NCI-H1417 (cell line): ENCODE measurements at places on chromosomes 5 and 9.
A peak's percentile ranks its signal among the peaks of the same experiment; 100 is the strongest.

DNA sequence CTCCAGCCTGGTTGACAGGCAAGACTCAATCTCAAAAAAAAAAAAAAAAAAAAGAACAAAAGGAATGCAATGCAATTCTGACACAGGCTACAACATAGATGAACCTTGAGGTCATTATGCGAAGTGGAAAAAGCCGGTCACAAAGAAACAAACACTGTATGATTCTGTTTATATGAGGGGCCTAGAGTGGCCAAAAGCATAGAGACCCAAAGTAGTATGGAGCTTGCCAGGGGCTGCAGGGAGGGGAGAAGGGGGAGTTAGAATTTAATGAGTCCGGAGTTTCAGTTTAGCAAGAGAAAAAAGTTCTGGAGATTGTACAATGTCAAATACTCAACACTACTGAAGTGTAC, 33.2 kb upstream of the ASS1 start:
- DNase-seq = no peak

- no peak for DNase-seq
These were observed at the start of gene BHMT for GRCh38 chr5:79111387-79111959. Gene BHMT (plus strand): TSS chr5:79111809. CDS start chr5:79111886, 77 bp downstream.

GRCh38 chr9:270657-271237, 56.1 kb downstream of the DOCK8 start:
- DNase-seq = no peak

DNA sequence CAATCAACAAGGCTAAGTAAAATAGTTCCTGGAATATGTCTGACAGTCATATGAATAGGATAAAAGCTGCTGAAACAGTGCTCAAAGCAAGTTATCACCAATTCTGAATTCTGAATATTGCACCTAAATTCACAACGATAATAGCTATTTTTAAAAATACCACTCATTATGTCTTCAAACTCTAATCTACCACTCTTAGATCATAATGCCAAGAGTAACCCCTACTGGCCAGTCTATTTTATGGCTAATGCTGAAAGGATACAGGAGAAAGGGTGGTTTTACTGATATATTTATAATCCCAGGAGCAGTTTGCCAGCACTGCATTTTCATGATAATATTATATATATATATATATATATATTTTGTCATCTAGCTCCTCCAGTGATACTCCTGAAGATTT, 232.8 kb downstream of the PDE4D start:
- DNase-seq = peak; percentile 1

DNA sequence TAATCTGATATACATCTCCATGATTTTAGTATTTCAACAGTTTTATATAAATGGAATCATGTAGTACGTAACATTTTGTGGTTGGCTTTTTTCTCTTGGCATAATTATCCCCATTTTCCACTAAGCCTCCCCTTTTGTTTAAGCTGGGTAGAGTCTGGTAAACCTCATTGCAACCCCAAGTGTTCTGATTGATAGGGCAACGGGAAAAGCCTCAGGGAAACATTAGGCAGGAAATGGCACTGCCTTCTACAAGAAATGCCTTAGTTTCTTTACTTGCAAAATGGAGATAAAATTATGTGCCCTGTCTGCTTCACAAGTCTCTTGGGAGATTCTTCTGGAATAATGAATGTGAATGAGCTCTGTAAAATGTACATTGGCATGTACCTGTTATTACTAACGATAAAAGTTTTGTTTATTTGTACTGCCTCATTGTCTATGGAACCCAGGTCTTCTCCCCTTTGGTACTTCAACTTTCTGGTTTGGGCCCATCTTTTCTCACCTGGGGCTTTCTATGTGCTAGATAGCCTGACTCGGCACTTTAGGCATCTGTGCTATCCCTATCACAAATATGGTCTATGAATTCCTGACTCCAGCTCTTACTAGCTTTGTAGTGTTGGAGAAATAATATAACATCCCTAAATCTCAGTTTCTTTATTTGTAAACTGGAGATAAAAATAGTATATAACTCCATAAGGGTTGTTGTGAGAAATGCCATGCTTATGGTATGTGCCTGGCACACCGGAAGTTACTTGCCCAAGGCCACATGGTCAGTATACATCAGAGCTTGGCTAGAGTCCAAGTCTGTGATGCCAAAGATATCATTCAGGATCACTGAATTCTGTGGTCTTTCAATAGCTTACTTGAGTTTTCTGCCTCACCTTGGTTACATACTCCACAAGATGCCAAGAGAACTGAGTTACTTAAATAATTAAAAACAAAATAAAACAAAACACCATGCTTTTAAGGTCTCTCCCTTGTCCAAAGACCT, 48.2 kb upstream of the ZNF169 start:
- peak; percentile 40 for DNase-seq

GRCh38 chr5:171337210-171337569, 28.1 kb downstream of the TLX3 start:
- no peak for DNase-seq

DNA sequence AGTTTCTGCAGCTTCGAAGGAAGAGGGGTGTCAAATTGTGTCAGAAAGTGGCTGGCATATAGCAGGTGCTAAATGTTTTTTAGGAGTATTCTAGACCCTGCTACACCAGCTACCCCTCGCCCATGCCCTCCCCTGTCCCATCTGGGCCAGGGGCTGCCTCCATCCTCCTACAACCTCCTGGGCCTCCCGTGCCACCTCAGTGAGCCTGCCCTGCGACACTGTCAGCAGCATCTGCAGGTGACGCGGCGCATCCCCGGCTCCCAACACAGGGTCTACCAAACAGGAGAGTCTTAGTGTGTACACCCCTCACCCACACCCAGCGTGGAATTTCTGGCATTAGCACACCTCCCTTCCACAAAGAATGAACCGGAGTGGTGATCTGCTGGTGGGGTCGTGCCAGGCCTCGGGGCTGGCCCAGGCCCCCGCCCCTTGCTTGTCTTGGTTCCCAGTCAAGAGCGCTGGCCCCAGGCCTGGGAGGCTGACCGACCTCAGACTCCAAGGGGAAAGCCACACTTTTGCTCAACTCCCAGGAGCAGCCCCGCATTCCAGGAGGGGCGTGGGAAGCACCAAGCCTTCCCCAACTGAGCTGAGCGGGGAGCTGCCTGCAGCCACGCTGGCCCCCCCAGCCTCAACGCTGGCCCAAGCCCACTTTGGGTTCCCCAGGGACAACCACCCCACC, 55.2 kb downstream of the NEURL1B start:
- DNase-seq = no peak

DNA sequence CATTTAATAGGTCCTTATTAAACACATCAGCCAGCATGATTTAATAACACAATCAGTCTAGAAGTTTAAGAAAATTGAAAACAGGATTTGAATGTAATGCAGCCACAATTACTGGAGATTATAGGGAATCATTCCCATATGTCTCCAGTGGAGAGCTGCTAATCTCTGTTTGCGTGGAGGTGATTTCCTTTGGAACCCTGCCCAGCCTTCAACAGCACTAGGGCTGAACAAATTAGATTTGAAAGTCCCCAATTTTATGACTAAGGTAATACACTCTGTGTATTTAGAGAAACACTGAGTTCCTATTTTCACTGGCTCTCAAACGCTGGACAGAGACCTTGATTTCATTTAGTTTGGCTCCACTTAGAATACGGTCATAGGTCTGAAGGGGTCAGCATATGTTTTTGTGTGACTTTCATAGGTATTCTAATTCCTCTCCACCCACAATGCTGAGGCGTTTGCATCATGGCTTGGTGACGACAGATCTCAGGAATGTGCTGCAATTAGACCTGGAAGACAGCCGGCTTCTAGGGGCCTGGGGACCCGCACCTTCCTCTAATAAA, 508.3 kb downstream of the EBF1 start:
- DNase-seq = no peak

DNA sequence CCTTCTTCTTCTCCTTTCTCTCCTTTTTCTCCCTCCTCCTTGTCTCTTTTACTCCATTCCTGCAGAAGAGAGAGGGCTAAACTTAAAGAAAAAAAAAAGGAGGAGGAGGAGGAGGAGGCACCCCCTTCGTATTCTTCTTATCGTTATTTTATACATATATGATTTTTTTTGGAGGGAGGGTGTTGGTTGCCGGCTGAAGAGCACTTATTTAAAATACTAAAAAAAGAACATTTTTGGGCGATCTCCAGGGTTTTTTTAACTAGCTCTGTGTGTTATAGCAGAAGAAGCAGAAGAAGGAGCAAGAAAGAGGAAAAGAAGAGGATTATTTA, 381 bp downstream of the NR2F1 start:
- peak; percentile 67 for DNase-seq

DNA sequence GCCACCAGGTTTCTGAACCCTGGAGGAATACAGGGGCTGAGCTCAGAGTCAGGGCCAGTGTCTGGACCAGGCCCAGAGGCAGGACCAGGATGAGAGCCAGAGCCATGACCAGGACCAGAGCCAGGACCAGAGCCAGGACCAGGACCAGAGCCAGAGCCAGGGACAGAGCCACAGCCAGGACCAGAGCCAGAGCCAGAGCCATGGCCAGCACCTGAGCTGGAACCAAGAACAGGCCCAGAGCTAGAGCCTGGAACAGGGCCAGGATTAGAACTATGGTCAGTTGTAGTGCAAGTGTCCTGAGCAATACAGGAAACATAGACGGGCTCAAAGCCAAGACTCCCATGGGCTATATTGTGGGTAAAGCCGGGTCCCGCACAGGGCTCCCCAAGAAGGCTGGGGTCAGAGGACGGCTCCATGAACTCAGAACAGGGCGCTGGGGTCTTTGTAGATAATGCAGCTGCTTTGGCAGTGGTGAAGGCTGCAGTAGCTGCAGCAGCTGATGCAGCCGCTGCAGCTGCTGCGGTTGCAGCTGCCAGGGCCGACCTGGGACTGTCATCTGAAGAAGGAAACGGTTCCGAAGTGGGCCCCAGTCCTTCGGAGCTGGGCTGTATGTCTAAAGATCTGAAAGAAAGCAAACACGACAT, 559 bp downstream of the SPAG8 start:
- DNase-seq = no peak

DNA sequence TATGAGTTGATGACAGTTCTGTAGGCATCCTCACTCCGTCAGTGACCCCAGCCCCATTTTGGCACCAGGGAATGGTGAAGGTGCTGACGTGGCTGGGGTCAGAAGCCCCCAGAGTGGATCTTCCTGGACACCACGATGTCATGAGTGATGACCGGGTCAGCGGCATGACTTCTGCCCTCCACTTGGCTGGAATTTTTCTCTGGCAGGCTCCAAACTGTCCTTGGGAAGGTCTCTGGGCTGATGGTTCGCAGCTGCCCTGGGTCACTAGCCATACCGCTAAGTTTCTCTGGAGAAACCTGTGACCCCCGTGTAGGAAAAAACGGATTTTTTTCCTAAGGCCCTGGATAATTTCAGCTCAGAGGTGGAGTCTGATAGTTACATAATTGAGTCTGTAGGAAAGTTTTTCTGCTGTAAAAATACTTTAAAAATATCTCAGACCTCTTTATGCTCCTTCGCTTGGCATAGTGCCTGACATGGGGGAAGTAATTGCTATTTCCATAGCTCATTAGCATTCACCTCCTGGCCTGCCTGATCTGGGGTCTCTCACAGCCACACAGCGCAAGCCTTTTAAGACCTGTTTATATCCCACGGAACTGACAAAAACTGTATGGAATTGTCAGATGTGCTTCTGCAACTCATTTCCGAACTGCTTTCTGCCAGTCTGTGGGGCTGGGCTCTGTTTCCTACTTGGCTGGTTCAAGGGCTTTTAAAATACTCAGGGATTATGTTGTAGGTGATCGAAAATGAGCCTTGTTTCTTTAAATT, 69.2 kb downstream of the ANGPTL2 start:
- no peak for DNase-seq

DNA sequence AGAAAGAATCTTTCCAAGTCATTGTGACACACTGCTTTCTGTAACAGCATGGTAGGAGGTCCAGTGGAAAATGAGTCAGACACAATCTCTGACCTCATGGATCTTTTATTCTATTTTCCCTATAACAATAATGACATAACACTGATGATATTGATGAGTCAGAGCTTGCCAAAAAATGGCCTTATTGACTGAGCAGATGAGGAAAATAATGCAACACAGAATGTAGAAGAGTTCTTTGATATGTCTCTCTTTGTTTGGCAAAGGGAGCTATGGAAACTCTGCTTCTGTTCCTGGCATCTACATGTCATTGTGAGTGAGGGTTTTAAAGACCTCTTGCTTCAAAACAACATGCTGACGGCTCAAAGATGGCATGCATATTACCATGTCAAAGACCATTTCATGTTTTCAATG, 443.1 kb upstream of the ZNF608 start:
- no peak for DNase-seq

DNA sequence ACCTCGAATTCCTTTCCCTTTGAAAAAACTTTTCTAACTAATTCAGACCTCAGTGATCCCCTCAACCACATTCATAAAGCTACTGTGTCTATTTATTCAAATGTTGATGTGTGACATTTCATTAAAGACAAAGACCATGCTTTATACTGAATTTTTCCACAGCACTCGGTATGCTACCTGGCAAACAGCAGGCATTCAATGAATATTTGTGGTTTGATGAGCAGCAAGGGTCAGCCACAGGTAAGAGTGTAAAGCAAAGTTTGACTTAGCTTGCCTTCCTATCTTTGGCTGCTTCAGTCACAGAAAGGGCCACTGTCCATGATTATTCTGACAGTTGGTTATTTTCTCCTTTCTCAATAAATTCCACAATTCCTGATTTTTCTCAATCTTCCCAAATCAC, 5.1 kb upstream of the CDC42SE2 start:
- DNase-seq = no peak

- no peak for DNase-seq
These were observed 6.5 kb upstream of the TBC1D9B start for GRCh38 chr5:179914032-179914755.

- DNase-seq = no peak
These were observed 79.2 kb downstream of the OTULIN start for GRCh38 chr5:14743601-14744295.

DNA sequence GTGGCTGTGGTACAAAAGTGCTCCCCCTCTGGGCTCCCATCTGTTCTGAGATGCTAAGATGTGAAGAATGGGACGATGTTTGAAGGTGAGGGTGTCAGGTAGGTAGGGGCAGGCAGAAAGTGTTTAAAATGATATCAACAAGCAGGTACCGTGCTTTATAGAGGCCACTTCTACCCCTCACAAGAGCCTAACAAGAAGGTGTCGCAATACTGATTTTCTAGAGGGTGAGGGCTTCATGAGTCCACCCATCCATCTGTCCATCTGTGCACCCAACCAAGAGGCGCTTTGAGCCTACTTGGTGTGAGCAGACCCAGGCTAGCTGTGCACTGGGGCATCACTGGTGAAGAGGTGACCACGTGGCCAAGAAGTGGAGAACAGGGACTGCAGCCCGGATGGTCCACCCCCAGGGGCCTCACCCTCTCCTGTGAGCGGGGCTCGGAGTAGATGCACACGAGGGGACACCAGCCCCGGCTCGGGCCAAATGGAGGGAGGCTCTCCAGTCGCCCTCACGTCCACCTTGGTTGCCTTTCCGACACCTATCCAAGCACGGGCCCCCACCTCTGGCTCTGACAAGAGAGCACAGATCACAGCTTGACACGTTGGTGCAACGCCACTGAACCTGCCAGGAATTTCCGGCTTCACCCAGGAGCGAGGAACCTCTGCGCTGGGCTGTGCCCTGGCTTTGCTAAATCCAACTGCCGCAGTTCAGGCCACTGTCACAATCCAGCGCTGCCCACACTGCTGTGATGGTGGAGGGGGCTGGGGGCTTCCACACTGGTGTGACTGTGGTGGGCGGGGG, 34.5 kb downstream of the CRB2 start:
- DNase-seq = no peak
